ENCODE measurements at places on chromosomes 4 and X.

- DNase-seq = peak; percentile 10
These were observed 28.2 kb upstream of the CENPU start for GRCh38 chr4:184762100-184762499.

DNA sequence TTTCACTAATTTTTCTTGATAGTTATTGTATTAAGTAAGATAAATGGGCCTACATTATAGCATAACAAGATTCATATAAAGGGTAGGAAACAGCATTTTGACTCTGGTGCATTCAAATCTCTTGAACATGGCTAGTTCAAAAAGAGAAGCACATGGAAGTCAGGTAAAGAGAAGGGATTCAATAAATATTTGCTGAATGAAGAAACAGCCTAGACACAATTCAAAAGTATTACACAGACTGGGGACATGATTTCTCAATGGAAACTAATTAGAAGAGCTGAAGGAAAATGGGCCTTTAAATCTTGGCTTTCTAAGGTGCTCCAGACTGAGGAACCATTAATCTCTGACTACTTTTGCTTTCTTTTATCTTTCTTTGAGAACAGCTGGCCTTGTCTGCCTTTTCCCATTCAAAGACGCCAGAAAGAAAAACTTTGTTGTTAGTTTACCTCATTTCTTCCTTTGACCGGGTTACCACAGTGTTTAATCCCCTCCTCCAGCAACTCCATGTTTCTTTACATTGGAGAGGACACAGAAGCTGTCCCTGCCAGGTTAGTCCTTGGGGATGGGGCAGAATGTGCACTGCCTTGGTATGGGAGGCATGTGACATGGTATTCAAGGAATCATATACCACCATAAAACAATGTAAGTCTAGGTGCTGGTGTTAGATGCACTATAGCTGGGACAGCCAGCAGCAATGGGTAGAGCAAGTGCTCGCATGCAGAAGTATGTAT, 264.2 kb downstream of the CAMK2D start:
- DNase-seq = no peak

DNA sequence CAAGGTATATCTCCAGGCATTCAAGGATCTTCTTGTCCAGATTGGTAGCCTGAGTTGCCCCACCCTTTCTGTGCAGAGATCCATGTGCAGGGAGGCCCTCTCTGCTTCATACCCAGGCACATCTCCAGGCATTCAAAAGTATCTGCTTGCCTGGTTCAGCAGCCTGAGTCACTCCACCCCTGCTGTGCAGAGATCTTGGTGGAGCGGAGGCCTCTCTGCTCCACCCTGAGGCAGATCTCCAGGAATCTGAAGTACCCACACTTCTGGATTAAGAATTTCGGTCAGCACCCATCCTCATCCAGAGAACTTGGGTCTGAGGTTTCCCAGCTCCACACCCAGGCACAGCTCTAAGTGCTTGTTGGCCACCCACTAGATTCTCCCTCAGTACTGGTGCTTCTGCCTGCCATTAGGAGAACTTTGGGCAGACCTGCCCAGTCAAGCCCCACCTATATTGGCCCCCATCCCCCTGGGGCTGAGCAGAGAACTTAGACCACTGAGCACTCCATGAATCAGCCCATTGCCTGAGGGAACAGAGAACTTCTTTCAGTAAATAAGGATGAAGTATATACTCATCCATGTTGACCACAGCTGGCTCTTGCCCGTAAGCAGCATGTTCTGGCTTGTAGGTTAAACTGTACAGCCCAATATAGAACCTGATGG, 199.5 kb upstream of the ZCCHC13 start:
- DNase-seq = no peak

GRCh38 chr4:173855015-173855414, 325.0 kb upstream of the HAND2 start:
- no peak for DNase-seq

DNA sequence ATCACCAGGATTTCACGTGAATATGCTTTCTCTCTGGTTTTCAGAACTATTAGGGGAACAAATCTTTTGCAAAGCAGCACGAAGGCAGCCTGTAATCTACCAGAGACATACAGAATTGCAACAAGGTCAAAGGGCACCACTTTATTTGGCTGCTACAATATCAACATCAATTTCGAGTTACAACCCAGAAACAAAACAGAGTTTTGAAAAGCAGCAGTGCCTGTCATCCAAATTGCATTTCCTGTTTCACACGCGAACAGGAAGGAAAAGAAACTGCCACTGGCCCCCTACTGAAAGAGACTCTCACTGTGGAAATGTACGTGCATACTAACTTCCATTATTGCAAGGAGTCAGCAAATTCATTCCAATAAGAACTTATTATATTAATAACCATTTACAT, 17.1 kb upstream of the C1QTNF7 start:
- DNase-seq = no peak

- DNase-seq = no peak
These were observed 82.0 kb downstream of the DCTD start for GRCh38 chr4:182835006-182835740.

All from activated CD4-positive, alpha-beta T cell treated with anti-CD3 and anti-CD28 coated beads, Interleukin-2, amount 50 U/mL, for 1 hour (primary cell).